ENCODE measurements at places on chromosomes 7 and 10.

- peaks cover 30% of the 10 kb centered on the region for H3K27me3 ChIP-seq
- peaks cover 2% of the 10 kb centered on the region for H3K36me3 ChIP-seq
- peak overlapping the region; percentile 63 for H3K4me3 ChIP-seq
- H3K27ac ChIP-seq: peak overlapping the region; percentile 24
- no peak for DNase-seq
Observed at GRCh38 chr7:143205560-143206293, 16.1 kb upstream of the TAS2R40 start.

GRCh38 chr10:127550861-127551260, 1.8 kb downstream of the NPS start:
- no peaks in the 10 kb centered on the region for H3K4me1 ChIP-seq
- H3K36me3 ChIP-seq: no peaks in the 10 kb centered on the region
- H3K27ac ChIP-seq: no peak overlapping the region
- no peak overlapping the region for H3K4me3 ChIP-seq

DNA sequence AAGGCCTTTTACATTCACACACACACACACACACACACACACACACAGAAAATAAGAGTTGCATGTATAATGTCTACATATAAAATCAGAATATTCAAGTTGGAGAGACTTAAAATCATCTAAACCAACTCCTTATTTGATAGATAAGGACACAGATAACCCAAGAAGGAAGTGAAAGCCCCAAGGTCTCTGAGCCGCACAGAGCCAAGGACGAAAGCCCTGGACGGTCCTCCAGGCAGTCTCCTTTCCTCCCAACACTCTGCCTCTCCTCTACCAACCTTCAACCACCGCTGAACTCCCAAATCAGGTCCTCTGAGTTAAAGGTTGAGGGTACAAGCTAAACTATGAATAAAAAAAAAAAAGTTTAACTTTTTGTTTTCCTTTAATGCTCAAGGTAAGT, 28.2 kb downstream of the UBE2H start:
- no peak for DNase-seq
- H3K4me3 ChIP-seq: no peak overlapping the region
- H3K27me3 ChIP-seq: no peaks in the 10 kb centered on the region
- H3K27ac ChIP-seq: peak overlapping the region; percentile 39
- peaks cover 27% of the 10 kb centered on the region for H3K4me1 ChIP-seq

DNA sequence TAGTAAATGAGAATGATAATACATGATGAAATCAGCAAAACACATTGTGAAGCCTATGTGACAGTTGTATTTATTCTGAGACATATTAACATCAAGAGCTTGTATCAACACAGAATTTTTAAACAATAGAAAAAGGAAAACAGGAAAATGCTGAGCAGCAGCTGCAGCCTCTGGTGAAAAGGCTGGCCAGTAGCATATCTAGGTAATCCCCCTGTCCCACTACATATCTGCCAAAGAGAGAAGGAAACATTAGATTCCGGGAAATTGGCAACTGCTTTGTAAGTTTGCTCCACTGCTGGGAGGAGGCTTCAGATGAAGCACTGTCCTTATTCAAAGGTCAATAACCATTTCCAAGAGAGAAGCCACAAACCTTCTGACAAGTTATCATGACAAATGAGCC, 89.4 kb downstream of the RALA start:
- no peak overlapping the region for H3K4me3 ChIP-seq
- H3K4me1 ChIP-seq: no peaks in the 10 kb centered on the region
- H3K27me3 ChIP-seq: no peaks in the 10 kb centered on the region
- no peak for DNase-seq
- H3K27ac ChIP-seq: no peak overlapping the region

GRCh38 chr10:21368022-21368582, 157.4 kb downstream of the SKIDA1 start:
- no peak for DNase-seq
- H3K36me3 ChIP-seq: no peaks in the 10 kb centered on the region
- H3K4me1 ChIP-seq: peaks cover 3% of the 10 kb centered on the region
- no peaks in the 10 kb centered on the region for H3K27me3 ChIP-seq
- no peak overlapping the region for H3K4me3 ChIP-seq

DNA sequence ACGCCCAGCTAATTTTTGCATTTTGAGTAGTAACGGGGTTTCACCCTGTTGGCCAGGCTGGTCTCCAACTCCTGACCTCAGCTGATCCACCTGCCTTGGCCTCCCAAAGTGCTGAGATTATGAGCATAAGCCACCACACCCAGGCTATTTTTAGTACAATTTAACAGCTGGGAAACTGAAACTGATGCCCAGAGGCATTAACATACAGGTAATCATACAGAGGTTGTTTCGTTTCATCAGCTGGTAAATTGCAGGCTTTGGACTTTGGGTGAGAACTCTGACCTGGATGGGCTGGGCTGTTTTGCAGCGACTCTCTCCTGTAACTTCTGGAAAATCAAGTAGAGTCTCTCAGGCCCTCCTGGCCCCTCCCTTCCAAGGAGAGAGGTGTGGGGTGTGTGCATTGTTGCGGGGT, 6.2 kb upstream of the ACHE start:
- H3K4me3 ChIP-seq: no peak overlapping the region
- H3K27me3 ChIP-seq: peaks cover 20% of the 10 kb centered on the region
- no peak for DNase-seq

- peaks cover 22% of the 10 kb centered on the region for H3K27me3 ChIP-seq
- no peak overlapping the region for H3K4me3 ChIP-seq
- no peak overlapping the region for H3K27ac ChIP-seq
Observed at GRCh38 chr10:69943292-69943820, 109.3 kb upstream of the MACROH2A2 start.

- no peaks in the 10 kb centered on the region for H3K36me3 ChIP-seq
- H3K27me3 ChIP-seq: no peaks in the 10 kb centered on the region
- H3K4me1 ChIP-seq: peaks cover 21% of the 10 kb centered on the region
- no peak overlapping the region for H3K4me3 ChIP-seq
- DNase-seq: no peak
- H3K27ac ChIP-seq: peak overlapping the region; percentile 67
Observed at GRCh38 chr7:2247141-2247995, 5.3 kb downstream of the NUDT1 start.

DNA sequence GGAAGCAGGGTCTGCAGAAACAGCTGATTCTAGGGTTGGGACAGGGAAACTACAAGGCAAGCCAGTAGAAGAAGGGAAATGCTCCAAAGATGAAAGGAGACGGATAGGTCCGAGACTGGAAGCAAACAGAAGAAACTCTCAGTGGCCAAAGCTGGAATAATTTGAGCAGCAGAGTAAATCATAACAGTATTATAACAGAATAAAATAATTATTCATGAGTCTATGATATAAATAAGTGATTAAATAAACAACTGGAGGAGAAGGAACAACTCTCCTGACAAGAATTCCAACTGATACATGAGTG, 27.6 kb downstream of the EZH2 start:
- H3K36me3 ChIP-seq: no peaks in the 10 kb centered on the region
- H3K4me3 ChIP-seq: peak overlapping the region; percentile 78
- H3K27me3 ChIP-seq: no peaks in the 10 kb centered on the region

GRCh38 chr7:98085674-98086073, 21.0 kb upstream of the LMTK2 start:
- no peak for DNase-seq
- H3K4me3 ChIP-seq: no peak overlapping the region
- H3K27me3 ChIP-seq: peaks cover 17% of the 10 kb centered on the region
- no peaks in the 10 kb centered on the region for H3K36me3 ChIP-seq

- no peak for DNase-seq
- H3K36me3 ChIP-seq: no peaks in the 10 kb centered on the region
- H3K27me3 ChIP-seq: peaks cover 31% of the 10 kb centered on the region
- H3K4me3 ChIP-seq: no peak overlapping the region
- H3K4me1 ChIP-seq: peaks cover 4% of the 10 kb centered on the region
Observed at GRCh38 chr10:122206471-122207065, 64.5 kb upstream of the BTBD16 start.

DNA sequence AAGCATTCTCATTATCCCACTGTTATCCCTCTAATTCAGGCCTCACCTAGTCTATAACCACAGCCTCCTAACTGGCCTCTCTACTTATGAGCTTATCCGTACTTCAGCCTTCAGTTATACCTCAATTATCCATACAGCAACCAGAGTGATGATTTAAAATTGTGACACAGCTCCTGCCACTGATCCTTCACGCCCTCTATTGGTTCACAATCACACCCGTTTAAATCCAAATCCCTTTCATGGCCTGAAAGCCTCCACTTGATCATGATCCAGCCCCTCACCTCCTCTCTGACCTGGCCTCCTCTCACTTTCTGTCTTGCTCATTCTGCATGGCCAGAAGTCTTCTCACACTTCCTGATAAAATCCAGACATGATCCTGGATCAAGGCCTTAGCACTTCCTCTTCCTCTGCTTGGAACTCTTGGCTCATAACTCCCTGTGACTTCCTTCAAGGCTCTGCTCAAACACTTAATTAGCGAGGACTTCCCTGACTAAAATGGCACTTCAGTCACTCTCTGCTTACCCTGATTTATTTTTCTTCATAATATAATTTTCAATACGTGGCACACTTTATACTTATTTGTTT, 19.0 kb upstream of the TMEM26 start:
- H3K27me3 ChIP-seq: peaks cover 6% of the 10 kb centered on the region
- H3K36me3 ChIP-seq: no peaks in the 10 kb centered on the region
- H3K27ac ChIP-seq: no peak overlapping the region
- DNase-seq: no peak
- no peak overlapping the region for H3K4me3 ChIP-seq

Measured in T-helper 17 cell (primary cell).